Right ventricle myocardium inferior (tissue), 1 donor: ENCODE measurements at places on chromosomes 1 and 21.
A peak's percentile ranks its signal among the peaks of the same experiment; 100 is the strongest.

DNA sequence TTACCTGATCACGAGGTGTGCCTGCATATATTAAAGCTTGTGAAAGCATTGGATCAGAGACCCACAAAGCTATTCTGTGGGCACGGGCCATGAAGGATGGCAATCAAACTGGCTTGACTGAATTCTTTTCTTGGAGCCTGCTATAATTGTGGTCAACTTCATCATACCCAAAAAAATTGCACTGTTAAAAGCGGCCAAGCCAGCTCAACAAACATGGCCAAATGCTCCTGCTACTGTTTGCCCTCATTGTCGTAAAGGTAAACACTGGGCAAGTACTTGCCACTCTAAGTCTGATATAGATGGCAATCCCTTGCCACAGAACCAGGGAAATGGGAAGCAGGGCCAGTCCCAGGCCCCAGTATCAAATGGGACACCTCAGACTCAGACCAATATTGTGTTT, 6.6 kb upstream of the GSTM5 start:
- no peak for DNase-seq

GRCh38 chr1:211829343-211830054, 1.1 kb downstream of the LPGAT1 start:
- DNase-seq = no peak

- DNase-seq = peak; percentile 68
Measured at GRCh38 chr21:46428987-46429710, 29.5 kb upstream of the DIP2A start.

DNA sequence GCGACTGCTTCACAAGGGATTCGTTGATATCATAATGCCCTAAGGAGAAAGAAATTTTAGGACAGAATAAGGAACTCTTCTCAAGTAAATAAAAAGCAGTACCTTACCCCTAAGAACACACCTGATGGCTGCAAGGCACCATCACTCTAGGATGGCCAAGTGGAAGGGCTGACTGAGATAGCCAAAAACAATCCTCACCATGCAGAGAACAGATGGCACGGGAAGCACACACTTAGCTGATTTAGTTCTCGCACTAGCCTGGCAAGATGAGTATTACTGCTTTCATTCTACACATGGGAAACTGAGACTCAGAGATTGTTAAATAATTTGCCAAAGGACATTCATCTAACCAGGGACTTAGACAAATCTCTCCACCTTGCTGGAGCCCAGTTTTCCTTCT, 43.8 kb downstream of the STPG1 start:
- no peak for DNase-seq

GRCh38 chr1:229230140-229230892, 40.6 kb upstream of the RAB4A start:
- DNase-seq = no peak

- no peak for DNase-seq
Measured at GRCh38 chr1:210360852-210361477, 32.3 kb downstream of the HHAT start.

GRCh38 chr1:155250633-155251449, 4.4 kb downstream of the ENTREP3 start:
- DNase-seq = peak; percentile 96

GRCh38 chr1:181545395-181545794, 62.1 kb downstream of the CACNA1E start:
- no peak for DNase-seq
